ENCODE measurements at places on chromosomes 4 and X.

- peak; percentile 7 for DNase-seq
These were observed 31.0 kb downstream of the RAB40A start for GRCh38 chrX:103488332-103488731.

DNA sequence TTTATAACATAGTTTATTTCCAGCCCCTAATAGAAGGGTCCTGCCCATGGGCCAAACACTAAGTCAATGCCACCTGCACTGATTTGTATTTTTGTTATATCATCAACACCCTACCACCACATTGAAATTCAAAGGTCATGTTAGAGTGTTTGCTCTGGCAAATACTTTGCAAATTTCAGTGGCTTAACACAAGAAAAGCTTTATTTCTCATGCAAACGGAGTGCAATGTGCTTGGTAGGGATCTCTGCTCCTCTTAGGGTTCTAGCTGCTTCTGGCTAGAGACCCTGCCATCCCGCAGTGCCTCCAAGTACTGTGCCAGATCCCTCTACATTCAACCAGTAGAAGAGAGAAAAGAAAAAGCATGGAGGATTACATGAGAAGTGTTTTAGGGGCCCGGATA, 230.8 kb upstream of the TET2 start:
- no peak for DNase-seq

GRCh38 chr4:20127626-20128025, 124.1 kb upstream of the SLIT2 start:
- DNase-seq, result no peak

- DNase-seq, result peak; percentile 50
These were observed 21.6 kb downstream of the TSPAN6 start for GRCh38 chrX:100615005-100615404.

- DNase-seq, result no peak
These were observed 40.6 kb downstream of the RAB33A start for GRCh38 chrX:130212371-130212770.

- DNase-seq, result peak; percentile 56
These were observed 664 bp downstream of the PRSS12 start for GRCh38 chr4:118351851-118352827.
